Activated CD8-positive, alpha-beta memory T cell treated with anti-CD3 and anti-CD28 coated beads for 1 hour (primary cell): ENCODE measurements at places on chromosomes 2 and 18.

DNA sequence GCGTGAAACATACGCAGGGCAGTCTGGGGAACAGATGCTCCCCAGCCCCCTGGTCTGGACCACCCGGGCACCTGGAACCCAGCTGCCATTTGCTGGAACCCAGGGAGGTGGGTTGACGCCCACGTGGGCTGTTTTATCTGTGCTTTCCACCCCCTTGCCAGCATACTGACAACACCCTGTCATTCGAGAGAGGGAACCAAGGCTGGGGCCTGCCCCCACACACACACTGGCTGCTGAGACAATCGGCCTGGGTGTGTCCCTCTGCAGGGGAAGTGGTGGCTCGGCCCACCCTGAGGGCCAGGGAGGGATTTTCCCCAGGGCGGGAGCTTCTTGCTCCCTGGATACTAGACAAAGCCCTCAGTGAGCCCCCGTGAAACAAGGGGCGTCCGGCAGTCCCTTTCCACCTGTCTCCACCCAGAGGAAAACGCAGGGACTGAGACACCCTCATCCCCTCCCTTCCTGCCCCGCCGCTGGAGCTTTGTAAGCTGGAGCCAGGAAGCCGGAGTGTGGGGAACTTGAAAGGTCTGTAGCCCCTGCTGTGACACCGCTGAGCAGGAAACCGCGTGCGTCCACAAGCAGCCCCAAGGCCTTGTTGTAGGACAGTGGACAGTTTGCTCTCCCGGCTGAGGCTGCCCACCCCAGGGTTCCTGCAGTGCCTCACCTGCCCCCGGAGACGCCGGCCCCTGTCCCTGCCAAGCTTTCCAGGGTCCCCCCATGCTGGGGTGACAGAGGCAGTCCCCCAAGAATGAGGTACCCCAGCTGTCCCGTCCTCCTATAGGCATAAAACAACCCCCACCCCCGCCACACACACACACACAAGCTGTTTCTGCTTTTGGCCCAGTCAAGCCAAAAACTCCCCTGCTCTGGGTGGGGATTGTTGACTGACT lies 14.1 kb upstream of the KLF11 start:
- no peak for DNase-seq

- no peak for DNase-seq
These were observed 92.7 kb downstream of the COPS8 start for GRCh38 chr2:237178396-237178795.

- no peak for DNase-seq
These were observed 453.2 kb upstream of the PIK3C3 start for GRCh38 chr18:41501848-41502247.

- DNase-seq, result no peak
These were observed 1.1 kb downstream of the SH3RF3 start for GRCh38 chr2:109129921-109130722.

DNA sequence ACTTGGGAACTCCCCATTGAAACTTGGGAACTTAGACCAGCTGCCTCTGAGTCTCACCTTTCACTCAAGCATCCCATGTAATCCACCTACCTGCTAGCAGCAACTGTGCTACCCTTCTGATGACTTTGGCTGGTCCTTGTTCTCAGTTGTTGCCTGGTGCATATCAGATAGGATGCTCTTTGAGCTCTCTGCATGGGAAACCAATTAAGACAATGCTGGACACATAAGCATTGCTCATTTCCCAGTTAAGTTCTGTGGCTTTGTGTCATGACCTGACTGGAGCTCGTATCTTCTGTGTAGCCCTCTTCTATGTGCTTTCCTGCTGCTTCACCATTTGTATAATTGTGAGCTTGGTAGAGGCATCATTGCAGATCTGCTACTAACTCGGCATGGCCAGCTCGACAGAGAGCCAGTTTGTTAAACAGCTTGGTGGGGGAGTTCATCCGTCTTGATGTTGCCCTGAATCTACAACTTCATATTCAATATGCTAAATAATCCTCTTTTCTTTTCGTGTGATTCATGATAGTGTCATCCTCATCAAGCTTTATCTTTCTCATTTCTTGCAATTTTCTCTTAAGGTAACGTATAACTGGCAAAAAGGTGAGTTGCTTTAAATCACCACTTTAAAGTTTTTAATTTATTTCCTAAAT lies 447.5 kb upstream of the SLC14A2 start:
- DNase-seq, result no peak

DNA sequence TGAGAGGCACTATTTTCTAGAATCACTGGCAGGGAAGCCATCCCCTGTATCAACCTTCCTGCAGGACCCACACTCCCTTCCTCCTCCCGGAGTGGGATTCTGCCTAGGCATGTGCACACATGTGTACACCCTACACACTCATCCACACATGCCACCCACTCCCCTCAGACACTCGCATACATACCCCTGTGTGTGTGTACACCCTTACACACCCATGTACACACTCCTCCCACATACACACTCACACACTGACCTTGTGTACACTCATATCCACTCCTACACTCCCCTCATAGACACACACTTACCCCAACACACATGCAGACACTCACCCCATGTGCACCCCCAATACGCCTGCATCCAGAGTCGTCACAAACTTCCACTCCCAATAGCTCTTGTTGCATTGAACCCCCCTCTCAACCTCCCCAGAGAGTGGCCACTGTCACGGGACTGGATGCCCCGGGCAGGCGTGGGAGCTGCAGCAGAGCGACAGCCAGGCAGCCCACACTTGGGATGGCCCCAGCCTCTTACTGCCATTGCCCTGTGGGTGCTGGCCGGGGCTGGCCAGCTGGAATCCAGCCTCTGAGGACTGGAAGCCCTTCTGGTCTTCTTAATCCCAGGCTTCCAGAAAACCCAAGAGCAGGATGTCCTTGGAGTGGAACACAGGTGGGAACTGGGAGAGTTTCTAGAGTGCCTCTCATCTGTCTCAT lies 251.0 kb downstream of the LOXHD1 start:
- DNase-seq, result no peak

GRCh38 chr2:174858745-174859144 lies 94.5 kb upstream of the CHRNA1 start:
- DNase-seq, result no peak

DNA sequence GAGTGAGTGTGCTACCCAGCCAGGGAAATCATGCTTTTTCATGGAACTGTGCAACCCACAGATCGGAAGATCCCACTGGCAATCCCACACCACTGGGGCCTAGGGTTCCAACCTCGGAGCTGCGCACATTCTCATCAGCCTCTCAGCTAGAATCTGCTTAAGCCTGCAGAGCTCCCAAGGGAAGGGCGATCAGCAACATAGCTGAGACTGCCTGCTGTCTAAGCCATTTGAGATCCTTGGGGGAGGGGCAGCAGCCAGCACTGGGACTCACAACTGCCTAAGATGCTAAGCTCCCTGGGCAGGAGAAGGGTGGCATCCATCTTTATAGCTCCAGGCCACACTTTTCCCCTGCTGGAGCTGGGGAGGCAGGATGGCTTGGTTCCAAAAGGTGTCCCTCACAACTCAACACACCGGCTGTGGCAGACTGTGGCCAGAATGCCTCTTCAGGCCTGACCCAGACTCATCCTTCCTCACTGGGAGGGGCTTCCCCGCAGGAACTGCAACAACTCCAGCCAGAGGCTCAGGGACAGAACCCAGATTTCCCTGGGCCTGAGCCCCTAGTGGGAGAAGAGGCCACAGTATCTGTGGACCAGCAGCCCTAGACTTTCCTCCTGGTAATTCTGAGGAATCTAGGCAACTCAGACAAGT lies 1133.3 kb upstream of the PIK3C3 start:
- DNase-seq, result no peak

- DNase-seq, result no peak
These were observed 30.5 kb upstream of the CTAGE1 start for GRCh38 chr18:22448238-22448637.

- no peak for DNase-seq
These were observed 12.0 kb upstream of the GYPC start for GRCh38 chr2:126643972-126644371.

DNA sequence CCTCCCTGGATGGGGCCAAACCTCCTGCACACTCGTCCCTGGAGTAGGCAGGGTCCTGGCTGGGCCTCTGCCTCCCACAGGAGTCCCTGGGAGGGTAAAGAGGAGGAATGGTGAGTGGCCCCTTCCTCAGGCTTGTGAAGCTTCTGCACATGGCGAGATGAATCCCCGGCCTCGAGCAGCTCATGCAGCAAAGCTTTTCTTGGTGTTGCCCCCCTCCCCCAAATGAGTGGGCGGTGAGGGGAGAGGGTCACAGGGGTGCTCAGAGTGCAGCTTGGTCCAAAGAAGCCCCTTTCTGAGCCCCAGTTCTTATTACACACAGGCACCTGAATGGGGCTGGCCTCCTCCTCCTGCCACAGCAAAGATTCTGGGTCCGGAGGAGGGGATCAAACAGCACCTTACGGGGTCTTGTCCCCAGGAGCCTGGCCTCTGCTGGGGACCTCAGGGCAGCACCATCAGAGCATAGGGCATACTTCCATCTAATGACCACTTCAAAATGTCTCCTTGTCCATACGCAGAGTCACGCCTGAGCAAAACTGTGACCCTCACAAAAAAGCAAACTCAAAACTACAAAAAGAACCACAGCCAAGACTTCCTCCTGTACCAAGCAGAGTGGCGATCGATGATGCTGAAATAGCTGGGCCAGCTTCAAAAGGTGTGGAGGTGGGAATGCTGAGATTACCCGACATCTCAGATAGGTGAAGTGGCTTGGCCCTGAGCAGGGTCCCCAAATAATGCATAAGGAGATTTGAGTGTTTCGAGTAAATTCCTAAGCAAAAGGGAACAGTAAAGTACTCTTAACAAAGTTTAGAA lies 148.4 kb upstream of the TWIST2 start:
- DNase-seq, result no peak

GRCh38 chr18:60893355-60894097 lies 439.7 kb upstream of the CDH20 start:
- no peak for DNase-seq
